Naive thymus-derived CD4-positive, alpha-beta T cell (primary cell): ENCODE measurements at places on chromosomes 7 and 10. TPM values are rescaled to one million over a fixed set of nuclear protein-coding genes. Genes with fewer than 3 reads are reported as not detected.

GRCh38 chr7:50446542-50446960, 3.6 kb downstream of the FIGNL1 start:
- no peak for DNase-seq

DNA sequence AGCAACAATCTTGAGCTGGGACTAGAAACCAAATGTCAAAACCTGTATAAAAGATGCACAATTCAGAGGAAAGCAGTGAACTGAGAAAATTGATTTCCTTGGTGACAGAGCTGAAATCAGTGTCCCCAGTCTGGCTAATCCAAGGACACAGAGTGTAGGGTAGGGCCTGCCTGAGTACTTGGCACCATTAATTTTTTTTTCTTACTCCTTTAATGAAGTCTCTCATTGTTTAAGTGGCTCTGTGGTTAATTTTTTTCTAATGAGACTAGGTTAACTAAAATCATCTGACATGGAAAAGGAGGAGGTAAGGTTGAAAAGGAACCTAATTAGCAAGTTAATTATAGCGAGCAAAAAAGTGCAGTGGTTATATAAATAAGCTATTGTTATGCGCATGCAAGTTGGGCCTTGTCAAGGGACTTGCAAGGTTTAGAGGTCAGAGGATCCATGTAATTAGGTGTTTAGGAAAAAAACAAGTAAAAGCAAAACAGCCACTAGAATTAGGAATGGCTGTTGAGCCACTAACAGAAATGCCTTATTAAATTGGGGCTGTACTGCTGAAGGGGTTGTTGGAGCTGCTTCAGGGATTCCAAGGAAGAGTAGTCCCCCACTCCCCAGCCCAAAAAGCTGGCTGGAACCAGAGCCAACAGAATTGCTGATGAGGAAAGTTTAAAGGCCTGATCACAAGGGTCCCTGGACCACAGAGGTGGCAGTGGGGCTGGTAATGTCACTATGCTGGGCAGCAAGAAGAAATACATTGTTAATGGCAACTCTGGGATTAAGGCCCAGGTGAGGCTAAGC, 58.9 kb upstream of the STRIP2 start:
- no peak for DNase-seq

DNA sequence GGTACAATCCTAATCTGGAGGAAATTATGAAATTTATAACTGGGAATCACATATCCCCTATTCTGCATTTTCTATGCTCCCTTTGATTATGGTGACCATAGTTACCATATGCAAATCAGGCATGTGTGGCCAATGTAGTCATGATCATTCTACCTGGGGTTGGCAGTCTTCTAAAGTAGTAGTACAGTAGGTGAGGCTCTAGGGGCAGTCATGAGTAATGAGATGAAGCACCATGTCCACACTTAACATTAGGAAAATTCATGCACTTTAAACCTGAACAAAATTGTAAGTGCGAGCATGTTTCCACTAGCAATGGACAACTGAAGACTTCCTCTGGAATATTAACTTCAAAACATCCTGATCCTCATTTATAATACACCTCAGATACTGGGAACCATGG, 545.9 kb downstream of the SUGCT start:
- DNase-seq: no peak

GRCh38 chr7:70322856-70323255, 724.6 kb downstream of the AUTS2 start:
- no peak for DNase-seq

- DNase-seq: no peak
Measured at GRCh38 chr10:72027498-72027897, 60.9 kb downstream of the SPOCK2 start.

DNA sequence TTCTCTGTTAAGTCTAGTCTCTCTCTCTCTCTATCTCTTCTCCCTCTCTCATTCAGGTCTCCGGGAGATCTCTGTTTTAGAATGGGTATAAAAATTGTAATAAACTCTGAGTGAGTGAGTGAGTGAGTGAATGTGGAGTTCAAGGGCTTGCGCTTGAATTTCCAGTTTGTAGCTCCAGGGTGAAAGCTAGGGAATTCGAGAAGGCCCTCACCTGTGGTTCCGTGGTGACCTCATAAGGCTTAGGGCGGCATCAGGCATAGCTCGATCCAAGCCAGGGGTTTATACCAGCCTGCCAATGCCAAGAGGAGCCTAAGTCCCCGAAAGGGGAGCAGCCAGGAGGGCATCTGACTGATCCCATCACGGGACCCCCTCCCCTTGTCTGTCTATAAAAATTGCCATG, 456 bp downstream of the AKR1B15 start:
- DNase-seq: no peak

DNA sequence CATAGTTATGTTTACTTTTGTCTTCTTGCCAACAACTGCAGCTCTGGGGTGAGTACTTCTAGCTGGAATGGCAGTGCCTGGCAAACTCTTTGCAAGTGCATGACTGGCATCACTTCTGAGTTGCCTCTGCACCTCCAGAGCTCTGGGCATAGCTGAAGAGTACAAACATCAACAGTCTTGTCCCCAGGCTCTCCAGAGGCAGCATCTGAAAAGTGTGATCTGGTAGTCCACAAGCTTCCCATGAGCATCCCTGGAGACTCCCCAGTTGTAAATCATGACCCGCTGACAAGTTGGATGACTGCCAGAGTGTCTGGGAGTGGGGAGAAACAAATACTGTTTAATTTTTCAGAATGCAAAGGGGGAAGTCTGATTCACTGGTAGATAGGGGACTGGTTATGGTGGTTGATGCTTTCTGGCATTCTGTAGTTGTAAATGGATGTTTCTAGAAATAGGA, 138.9 kb upstream of the CDK13 start:
- no peak for DNase-seq

- no peak for DNase-seq
Measured at GRCh38 chr7:133669061-133669455, 416.2 kb downstream of the EXOC4 start.

- DNase-seq: no peak
Measured at GRCh38 chr7:94409200-94409948, 14.7 kb downstream of the COL1A2 start.

- DNase-seq: no peak
Measured at GRCh38 chr10:114856544-114857287, 35.1 kb downstream of the FHIP2A start.

GRCh38 chr10:75650648-75651047, 219.2 kb downstream of the LRMDA start:
- DNase-seq: no peak

- no peak for DNase-seq
Measured at GRCh38 chr10:132423966-132424861, 27.2 kb downstream of the PWWP2B start.

GRCh38 chr10:5591336-5591824, 66.6 kb downstream of the CALML3 start:
- no peak for DNase-seq

DNA sequence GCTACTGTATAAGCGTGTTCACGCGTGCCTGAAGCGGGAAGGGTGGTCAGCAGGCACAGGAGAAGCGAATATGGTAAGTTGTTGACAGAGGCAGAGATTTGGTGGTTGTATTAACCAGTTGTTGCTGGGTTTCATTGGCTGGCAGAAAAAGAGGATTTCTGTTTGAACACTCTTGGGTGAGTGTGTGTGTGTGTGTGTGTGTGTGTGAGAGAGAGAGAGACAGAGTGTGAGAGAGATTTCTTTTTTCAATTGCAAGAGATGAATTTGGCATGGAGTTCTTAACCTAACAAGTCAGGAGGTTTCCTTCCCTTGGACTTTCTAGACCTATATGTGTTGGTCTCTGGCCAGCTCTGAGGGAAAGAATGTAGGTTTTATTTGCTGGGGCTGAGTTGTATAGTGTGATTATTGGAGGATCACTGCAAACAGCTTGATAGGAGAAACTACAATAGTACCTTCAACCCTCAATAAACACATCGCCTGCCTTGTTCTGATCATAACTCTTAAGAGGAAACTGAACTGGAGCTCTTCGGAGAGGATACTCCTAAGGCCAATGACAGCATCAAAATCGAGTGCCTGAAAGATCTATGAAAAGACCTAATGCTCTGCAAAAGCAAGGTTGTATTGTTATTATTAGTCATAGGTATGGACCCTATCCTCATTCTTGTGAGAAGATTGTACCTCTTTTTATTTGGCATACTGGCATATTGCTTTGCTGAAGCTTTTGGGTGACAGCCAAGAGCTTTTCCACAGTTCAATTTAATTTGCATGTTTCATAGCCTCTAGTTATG, 1.2 kb downstream of the MCU start:
- DNase-seq: no peak

The MUC3A gene
- not detected for total RNA-seq

The COL17A1 gene
- not detected in 2 replicates for total RNA-seq

The PNLIPRP3 gene
- not detected for total RNA-seq

The MBLAC1 gene
- total RNA-seq: 4.5 TPM

The RSU1 gene
- 50.4 TPM for total RNA-seq

The CALHM1 gene
- total RNA-seq: not detected

The EGR2 gene
- 0.60 TPM for total RNA-seq

The NPY4R gene
- total RNA-seq: not detected in 2 replicates

The NAT16 gene
- total RNA-seq: not detected
